CD8-positive, alpha-beta memory T cell (primary cell): ENCODE measurements at places on chromosomes 4 and X.

GRCh38 chrX:15750611-15751154 lies 12.6 kb downstream of the CA5B start:
- no peak for DNase-seq
- H3K27me3 ChIP-seq, result no peaks in the 10 kb centered on the region
- H3K36me3 ChIP-seq, result no peaks in the 10 kb centered on the region
- H3K4me3 ChIP-seq, result peak overlapping the region; percentile 19

DNA sequence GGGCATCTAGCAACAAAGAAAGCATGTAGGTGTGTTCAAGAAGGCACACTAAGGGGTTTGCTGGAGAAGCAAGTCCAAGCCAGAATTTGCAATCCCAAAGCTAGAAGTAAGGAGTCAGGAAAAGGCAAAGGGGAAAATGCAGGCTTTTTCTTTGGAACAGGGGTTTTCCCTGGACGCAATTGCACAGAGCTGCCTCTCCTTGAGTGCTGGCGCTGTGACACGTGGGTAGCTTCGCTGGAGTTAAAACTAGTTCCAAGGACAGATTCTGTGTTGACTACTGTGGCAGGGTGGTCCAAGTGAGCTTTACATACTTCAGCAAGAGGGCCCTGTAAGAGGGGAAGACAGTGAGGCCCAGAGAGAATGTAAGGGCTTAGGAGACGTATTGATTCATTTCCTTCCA lies 277.1 kb downstream of the ADGRA3 start:
- H3K27ac ChIP-seq, result no peak overlapping the region
- no peaks in the 10 kb centered on the region for H3K27me3 ChIP-seq
- H3K36me3 ChIP-seq, result no peaks in the 10 kb centered on the region
- no peak for DNase-seq
- no peak overlapping the region for H3K4me3 ChIP-seq

DNA sequence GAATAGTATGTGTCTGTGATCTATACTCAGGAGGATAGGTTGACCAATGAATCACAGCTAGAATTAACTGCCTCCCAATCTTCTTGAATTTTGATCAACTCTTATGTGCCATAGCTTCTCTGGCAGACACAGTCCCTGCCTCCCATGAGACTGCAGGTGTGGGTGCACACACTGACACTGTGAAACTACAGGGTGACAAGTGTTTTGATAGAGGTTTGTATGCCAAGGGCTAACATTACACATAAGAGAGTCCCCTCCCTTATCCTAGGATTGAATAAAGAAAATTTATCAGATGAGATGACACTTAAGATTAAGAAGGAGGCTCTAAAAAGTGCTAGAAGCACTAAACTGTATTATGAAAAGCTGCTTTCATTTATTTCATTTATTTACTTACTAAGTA lies 218.4 kb upstream of the BMP3 start:
- no peaks in the 10 kb centered on the region for H3K4me1 ChIP-seq
- H3K27me3 ChIP-seq, result no peaks in the 10 kb centered on the region
- H3K36me3 ChIP-seq, result no peaks in the 10 kb centered on the region
- H3K4me3 ChIP-seq, result no peak overlapping the region

DNA sequence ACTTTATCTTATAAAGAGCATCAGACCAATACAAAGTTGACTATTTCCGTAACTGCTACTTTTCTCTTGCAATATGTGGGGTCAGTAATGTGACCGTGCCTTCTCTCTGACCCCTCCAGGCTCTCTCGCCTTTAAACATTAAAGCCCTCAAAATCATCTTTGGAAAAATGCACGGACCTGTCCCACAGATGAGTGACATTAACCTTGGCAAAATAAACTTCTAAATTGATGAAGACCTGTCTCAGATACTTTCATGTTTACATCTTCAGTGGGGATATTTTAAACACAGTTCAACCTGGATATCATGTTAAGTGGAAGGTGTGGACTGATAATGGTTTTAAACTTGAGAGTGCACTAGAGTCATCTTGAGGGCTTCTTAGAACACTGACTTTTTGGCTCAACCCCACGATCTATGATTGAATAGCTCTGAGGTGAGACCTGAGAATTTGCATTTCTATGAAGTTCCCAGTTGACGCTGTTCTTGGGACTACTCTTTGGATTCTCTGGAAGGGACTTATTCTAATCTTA lies 26.7 kb upstream of the CXCL3 start:
- H3K27me3 ChIP-seq, result no peaks in the 10 kb centered on the region
- no peak overlapping the region for H3K27ac ChIP-seq
- no peaks in the 10 kb centered on the region for H3K36me3 ChIP-seq
- no peak overlapping the region for H3K4me3 ChIP-seq
- DNase-seq, result no peak
- no peaks in the 10 kb centered on the region for H3K4me1 ChIP-seq

GRCh38 chr4:140808256-140808655 lies 52.1 kb upstream of the TBC1D9 start:
- DNase-seq, result no peak
- H3K4me3 ChIP-seq, result no peak overlapping the region
- no peaks in the 10 kb centered on the region for H3K27me3 ChIP-seq
- H3K4me1 ChIP-seq, result no peaks in the 10 kb centered on the region

DNA sequence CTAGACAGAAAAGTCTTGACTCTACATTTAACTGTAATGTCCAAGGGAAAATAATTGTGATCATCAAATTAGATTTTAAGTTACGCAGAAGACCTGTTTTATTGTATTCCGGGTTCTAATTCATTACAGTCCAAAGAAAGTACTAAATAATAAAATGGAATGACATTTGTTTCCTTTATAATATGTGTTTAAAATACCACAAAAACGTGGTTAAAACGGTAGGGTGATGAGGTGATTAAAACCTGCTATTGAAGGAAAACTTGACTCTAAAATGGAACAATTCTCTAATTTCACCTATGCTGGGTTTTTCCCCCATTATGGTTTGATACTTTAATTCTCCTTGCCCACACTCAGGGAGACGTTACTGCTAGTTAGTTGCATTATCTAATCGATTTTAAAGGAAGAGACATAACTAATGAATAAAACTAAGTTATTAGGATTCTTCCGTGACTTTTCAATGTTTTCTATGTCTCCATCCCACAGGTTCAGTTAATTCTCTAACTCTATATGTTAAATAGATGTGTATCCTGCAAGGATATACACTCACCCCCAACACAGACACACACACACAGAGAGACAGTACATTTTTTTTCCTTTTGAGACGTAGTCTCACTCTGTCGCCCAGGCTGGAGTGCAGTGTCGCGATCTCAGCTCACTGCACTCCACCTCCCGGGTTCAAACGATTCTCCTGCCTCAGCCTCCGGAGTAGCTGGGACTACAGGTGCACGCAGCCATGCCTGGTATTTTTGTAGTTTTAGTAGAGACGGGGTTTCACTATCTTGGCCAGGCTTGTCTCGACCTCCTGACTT lies 80.8 kb downstream of the GK start:
- H3K4me3 ChIP-seq, result no peak overlapping the region
- H3K4me1 ChIP-seq, result no peaks in the 10 kb centered on the region
- H3K27ac ChIP-seq, result no peak overlapping the region
- no peak for DNase-seq
